ENCODE measurements at places on chromosomes 2 and 18.

DNA sequence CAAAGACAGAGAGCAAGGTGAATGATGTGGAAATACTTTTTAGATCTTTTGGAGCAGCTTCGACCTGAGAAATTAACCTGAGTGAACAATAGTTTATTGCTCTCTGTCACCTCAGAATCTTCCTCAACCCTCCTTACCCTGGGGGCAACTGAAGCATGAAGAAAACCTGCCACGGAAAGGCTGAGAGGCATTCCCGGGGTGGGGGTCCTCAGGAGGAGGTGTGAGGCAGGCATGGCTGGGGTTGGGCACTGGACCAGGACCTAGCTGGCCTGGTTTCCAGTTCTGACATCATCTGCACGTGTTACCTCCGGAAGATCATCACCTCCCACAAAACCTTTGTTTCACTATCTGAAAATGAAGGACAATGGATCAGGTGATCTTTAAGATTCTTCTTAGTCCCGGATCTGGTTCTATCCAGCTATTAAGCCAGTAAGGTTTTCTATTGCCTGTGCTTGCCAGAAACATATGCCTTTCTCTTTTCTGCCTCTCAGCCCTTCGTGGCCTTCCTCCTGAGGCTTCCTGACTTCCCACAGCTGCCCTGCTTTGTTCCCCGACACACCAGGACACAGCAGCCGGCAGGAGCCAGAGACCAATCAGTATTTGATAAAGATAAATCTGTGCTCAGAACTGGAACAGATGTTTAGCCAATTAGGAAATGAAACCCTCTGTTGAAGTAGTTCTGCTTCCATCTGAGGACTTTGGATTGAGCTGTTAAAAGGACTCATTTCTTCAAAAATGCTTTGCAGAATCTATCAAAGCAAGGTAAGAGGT lies 232.5 kb downstream of the TDRD15 start:
- DNase-seq, result no peak

GRCh38 chr2:113285816-113286215 lies 7.1 kb upstream of the PAX8 start:
- DNase-seq, result no peak

DNA sequence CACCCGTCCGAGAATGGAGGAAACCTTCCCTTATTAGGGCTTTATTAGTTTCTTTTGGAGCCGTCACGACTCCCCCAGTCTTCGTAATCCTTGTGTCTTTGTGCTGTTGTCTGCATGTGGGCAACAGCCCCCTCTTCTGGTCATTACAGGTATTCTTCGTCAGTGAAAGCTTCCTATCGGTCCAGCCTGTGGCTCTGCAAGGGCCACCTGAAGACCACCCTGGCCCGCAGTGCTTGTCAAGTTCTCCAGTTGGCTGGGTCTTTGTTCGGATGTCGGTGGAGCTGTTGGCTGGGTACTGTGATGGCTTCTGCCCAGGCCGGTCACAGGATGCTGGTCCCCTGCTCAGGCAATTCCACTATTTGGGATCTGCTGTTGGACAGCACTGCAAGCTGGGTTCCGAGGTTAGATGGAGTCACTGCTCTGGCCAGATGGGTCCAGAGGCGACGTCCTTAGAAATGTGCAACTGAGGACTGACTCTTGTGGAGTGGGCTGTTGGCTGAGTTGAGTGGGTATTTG lies 19.2 kb downstream of the E2F6 start:
- DNase-seq, result peak; percentile 61

DNA sequence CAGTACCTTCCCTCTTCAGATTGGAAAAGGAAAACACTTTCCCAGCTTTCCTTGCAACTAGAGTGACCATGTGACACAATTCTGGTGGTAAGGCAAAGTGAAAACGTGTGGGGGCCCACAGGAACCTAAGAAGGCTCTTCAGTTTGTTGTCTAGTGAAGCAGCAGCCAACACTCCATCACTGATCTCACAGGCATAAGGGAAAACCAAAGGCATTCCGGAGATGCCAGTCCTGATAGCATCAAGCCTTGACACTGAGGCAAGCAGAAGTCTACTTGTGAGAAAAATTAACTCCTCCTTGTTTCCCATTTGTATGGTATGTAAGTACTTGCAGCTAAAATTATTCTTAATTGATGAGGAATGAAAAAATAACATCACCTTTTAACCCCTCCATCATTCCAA lies 88.3 kb downstream of the ETAA1 start:
- DNase-seq, result no peak

DNA sequence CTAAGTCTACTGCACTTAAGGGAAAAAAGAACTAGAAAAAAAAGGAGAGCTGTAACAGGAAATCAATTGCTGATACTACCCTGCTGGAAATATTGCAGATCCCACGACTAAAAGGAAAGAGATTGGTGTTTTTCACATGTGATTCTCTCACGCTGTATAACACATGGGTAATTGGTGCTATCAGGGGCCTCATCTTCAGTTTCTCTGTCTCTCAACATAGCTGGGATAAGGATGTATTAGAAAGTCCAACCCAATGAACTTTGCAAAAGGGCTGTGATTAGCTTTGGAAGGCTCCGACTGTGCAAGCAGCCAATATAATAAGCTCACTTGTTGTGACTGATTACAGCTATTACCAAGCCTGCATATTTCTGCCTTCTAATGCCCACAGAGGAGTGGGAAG lies 133.4 kb downstream of the NRP2 start:
- DNase-seq, result no peak

DNA sequence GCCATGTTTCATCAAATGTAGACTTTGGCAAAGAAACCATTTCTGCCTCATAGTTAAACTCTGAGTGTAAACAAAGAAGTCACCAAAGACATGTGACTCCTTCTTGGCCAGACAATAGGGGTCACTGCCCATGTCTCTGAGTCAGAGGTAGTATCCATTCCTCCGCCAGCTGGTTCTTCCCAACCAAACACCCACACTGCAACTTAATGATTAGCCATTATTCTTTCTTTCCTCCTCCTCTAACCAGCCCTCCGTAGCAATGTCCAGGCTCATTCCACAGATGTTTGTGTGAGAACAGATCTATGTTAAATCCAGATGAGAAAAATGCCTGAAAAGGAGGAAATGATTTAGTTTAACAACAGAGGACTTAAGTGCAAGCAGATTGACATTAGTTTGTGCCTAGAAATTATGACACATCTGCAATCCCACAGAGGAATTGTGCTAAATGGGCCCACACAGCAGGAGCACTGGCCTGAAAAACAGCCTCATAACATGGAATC lies 127.9 kb upstream of the SH3BP4 start:
- DNase-seq, result no peak

DNA sequence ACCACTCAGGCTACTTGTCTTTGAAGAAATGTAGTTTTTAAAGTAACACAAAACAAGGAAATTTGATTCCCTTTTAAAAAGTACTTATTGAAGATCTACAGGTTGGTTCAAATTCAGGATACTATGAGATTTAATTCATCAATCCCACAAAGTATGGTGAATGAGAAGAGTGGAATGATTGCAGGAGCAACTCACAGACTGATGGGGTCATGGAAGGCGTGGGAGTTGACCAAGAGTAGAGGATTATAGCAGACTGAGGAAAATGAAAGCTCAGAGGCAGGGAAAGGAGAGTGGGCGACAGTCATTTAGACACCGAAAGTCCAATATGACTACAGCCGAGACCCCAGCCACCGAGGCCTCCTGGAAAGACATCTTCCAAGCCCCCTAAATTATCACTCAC lies 12.5 kb upstream of the DAPL1 start:
- DNase-seq, result no peak

DNA sequence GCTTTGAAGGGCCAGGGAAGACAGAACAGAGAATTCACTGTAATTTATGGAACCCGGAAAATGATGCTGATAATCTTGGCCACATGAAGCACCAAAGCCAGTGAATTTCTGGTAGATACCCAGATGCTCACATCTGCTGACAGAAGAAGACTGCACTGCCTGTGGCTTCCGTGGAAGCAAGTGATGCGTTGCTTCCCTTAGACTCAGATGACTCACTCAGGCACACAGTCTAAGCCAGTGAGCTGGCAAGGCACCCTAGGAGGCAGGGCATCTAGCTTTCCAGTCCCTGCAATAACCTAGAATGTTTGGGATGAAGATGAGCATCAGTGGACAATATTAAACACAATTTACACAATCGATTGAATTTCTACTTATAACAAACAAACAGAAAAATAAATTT lies 284.7 kb downstream of the CMPK2 start:
- DNase-seq, result no peak

GRCh38 chr2:39893616-39894015 lies 114.6 kb upstream of the THUMPD2 start:
- DNase-seq, result no peak

DNA sequence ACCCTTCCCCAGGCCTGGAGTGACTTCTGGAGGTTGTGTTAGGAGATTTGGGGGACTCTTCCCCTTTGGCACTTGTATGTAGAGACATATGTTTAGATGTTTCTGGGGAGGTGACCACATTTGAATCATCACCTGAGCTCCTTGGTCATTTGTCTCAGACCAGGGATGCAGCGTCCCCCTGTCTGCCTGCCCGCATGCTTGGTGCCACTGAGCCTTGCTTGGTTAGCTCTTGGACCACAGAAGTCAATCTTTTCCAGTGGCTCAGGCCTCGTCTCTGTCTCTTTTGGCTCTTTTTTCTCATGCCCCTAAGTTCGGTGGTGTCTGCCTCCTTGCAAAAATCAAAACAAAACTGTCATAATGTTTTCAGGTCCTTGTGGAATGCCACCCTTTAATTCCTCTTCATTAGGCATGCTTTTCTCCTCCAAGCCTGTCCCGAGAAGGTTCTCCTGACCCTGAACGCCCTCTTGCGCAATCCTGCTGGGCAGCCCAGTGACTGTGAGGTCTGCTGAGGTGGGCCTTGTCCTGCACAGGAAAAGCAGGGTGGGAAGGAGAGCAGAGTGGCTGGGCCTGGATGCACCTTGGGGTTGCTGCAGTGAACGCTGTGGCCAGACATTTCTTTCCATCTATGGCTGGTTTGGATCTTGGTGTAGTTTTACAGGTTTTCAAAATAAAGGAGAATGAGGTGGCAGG lies 24.9 kb downstream of the GLI2 start:
- DNase-seq, result no peak

- no peak for DNase-seq
Measured at GRCh38 chr2:23346029-23346428, 39.0 kb upstream of the KLHL29 start.

GRCh38 chr2:7427293-7428060 lies 510.3 kb downstream of the RNF144A start:
- DNase-seq, result peak; percentile 61

DNA sequence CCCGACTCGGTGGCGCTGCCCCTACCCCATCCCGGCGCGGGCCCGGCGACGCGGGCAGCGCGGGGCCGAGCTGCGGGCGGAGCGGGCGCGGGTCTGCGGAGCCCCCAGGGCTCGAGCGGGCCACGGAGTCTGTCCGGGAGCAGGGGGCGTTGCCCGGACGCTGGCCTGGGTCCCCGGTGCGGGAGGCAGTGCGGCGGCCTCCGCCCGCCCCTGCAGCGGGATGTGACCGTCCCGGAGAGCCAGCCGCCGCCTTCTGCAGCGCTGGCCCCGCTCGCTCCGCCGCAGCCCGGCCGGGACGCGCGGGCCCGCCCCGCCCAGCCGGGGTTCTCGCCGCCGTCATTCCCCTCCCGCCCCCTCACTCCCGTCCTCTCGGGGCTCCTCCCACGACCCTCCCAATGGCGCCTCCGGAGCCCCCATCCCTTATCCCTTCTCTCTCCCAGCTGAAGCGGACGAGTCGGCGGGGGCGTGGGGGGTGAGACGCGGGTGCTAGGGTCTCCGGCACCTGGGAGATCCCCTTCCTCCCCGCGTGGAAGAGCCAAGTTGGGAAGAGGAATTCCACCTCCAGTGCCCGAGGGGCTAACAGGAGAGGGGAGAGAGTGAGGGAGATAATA lies at the start of gene FNDC4:
Gene FNDC4 (minus strand): TSS at position 257 of the 611 bp plus-strand sequence. CDS start 521 bp downstream, outside the sequence.
- DNase-seq, result peak; percentile 36

DNA sequence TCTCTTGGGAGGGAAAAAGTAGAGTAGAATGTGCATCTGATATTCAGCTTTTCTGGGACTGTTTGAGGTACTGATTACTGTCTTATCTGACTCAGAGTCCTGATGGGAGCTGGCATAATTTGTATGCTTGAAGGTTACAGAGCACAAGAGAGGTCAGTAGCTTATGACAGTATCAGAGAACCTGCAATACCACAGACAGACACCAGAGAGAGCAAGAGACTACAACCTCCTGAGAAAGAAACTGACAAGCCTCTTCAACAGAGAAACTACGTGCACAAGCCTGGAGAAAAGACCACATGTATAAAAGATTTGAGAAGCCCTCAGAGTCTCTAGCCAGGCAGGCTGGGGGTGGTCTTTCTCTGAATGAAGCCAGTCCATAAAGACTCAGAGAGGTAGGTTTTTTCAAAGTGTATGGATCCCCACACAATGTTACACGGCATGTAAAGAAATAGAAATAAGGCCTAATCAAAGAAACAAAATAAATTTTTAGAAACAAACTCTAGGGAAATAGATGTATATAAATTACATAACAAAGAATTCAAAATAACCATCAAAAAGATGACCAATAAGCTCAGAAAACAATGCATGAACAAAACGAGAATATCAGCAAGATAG lies 568.3 kb downstream of the LRRTM4 start:
- DNase-seq, result peak; percentile 33

- peak; percentile 88 for DNase-seq
Measured at GRCh38 chr18:58117786-58118403, 73.9 kb downstream of the NEDD4L start.

DNA sequence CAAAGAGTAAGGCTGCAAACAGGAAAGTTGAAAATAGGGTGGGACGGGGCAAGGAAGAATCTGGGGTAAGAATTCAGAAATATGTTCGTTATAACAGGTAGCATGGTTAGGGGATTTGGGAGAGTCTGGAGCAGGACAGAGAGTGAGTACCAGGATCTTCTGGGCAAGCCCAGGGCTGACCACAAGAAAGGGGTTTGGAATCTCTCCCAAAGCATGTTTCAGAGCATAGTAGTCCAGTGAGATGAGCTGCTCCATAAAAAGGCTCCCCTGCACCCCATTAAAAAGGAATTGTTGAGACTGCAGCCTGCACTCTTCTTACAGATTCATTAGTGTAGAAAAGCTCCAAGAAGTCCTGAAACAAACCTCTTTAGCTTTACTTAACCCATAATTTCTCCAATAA lies 291.1 kb downstream of the MTX2 start:
- DNase-seq, result no peak

GRCh38 chr2:151395509-151396374 lies 14.0 kb upstream of the RIF1 start:
- DNase-seq, result no peak

All from suppressor macrophage (primary cell).